ENCODE measurements at places on chromosomes 2 and 18.

DNA sequence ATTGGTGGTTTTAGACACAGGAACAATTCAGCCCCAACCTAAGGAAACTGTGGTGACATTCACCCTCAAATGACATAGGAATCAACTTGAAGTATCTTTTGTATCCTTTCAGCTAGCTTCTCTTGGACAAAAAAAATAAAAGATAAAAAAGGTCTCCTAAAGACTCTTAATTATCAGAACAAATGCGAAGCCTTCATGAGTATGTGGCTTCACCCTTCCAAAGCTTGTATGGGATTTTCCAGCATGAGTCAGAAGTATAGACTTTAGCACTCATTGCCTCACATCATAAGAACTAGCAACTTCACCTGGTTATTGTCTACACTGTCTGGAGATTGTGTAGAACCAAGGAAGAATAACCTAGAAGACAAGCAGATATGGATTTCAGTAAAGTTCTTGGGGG lies 135.4 kb downstream of the LAMA3 start:
- no peak for DNase-seq

GRCh38 chr2:224984637-224985036 lies 57.6 kb downstream of the DOCK10 start:
- no peak for DNase-seq

DNA sequence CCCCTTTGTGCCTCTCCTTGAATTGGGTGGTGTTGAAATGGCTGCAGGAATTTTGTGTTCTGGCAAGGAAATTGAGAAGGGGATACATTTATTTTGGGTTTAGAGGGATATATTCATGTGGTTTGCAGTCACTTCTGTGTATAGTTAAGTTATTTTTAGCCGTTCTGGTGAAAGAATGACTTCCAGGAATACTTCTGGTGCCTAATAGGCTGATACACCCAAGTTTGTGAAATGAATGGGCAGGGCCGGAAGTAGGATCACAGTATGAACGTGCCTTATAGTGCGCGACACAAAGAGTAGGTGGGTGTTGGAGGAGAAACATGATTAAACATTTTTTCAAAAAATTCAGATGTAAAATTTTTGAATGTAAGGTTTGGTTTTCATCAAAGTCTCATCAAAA lies 168.6 kb upstream of the ATP5MC3 start:
- DNase-seq = no peak

DNA sequence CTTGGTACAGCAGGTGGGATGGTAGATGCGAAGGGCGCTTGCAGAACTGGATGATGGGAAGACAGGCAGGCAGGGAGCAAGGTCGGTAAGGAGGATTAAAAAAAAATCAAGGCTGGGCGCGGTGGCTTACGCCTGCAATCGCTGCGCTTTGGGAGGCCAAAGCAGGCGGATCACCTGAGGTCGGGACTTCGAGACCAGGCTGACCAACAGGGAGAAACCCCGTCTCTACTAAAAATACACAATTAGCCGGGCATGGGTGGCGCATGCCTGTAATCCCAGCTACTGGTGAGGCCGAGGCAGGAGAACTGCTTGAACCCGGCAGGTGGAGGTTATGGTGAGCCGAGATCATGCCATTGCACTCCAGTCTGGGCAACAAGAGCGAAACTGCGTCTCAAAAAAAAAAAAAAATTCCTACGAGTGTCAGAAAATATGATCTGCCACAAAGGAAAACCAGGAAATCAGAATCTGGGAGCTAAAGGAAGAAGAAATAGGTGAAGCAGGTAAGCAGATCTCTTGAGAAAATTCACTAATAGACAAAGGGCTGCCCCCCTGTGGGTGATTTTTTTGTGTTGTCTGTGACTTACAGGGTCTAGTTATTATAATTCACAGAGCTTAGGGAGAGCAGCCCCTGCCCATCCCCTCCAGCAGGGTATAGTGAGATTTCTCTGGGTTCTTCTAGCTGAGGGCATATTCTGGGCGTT lies 46.2 kb downstream of the C2orf42 start:
- DNase-seq = no peak

- no peak for DNase-seq
Observed at GRCh38 chr2:15527074-15527739, 33.9 kb downstream of the NBAS start.

Measured in activated CD8-positive, alpha-beta memory T cell treated with anti-CD3 and anti-CD28 coated beads for 1 hour (primary cell).